Suppressor macrophage treated with lipopolysaccharide for 1 hour (primary cell): ENCODE measurements at places on chromosomes 11 and 22.
A peak's percentile ranks its signal among the peaks of the same experiment; 100 is the strongest.

GRCh38 chr22:44212936-44213335 lies 32.2 kb downstream of the PARVG start:
- DNase-seq, result no peak

DNA sequence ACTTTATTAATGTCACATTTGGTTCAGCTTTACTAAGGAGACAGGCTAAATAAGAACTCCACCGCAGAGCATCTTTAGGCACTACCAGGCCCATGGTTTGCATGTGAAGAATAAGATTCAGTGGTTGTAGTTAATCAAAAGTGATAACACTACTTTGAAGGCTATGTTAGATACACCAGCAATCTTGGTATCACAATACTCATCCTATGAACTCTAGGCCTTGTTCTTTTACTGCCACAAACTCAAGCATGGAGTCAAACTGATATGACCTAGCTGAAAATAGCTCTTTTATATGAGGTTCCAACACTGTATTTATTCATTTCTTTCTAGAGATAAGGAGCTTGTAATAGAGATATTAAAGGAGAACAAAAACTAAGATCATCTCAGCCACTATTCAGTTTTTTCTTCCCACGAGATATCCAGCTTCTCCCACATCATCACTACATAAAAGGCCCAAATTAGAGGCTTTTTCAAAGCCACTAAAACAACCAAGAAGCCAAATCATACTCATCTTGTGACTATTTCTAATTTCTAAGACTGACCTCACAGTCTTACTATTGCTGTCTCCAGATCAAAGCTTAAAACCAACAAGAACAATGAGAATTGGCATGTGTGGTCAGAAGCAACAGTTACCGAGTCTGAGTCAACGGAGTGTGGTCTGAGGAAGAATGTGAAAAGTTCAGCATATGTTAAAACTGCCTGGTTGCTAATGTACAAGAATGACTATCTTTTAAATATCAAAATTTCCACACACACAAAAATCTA lies 25.1 kb upstream of the GUCY1A2 start:
- peak; percentile 39 for DNase-seq

- DNase-seq, result no peak
Observed at GRCh38 chr11:83663446-83663845, 377.3 kb upstream of the CCDC90B start.

DNA sequence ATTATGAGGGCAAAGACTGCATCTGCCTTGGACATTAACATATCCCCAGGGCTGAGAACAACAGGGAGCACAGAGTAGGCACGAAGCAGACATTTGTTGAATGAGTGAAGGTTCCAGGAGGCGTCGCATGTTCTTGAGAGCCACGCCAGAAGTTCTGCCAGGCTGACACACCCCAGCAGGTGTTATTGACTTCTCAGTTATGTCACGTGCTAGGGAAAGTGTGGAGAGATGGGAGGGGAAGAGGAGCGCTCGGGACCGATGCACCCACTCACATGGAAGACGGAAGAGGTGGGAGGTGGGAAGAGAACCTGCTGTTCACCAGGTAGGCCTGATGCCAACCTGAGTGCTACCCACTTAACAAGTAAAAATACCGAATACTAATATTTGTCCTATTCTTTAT lies 232.8 kb downstream of the LARGE1 start:
- no peak for DNase-seq

- no peak for DNase-seq
Observed at GRCh38 chr11:117673602-117674001, 123.4 kb downstream of the DSCAML1 start.
